Renal pelvis (tissue), 12 donors: ENCODE measurements at places on chromosomes 7 and 10. TPM values are rescaled to one million over a fixed set of nuclear protein-coding genes. Genes with fewer than 3 reads are reported as not detected.

DNA sequence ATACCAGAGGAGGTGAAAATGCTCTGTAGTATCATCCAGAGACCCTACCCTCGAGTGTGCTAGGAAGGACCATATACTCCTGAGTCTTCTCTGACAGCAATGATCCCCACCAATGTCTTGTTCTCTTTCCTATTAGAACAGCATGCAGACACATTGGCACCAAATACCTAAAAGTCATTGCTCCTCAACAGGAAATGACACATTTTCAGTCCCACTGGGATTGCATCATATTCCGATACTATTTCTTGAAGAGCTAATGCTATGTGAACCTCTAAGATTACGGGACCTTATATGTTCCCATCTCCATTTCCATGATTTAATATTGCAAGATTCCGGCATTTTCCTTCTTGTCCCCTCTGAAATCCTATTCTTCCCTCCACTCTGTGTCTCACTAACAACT is 177.4 kb downstream of the NRP1 start:
- DNase-seq, result no peak

GRCh38 chr7:104643587-104644217 is 315.3 kb downstream of the LHFPL3 start:
- peak; percentile 20 for DNase-seq

DNA sequence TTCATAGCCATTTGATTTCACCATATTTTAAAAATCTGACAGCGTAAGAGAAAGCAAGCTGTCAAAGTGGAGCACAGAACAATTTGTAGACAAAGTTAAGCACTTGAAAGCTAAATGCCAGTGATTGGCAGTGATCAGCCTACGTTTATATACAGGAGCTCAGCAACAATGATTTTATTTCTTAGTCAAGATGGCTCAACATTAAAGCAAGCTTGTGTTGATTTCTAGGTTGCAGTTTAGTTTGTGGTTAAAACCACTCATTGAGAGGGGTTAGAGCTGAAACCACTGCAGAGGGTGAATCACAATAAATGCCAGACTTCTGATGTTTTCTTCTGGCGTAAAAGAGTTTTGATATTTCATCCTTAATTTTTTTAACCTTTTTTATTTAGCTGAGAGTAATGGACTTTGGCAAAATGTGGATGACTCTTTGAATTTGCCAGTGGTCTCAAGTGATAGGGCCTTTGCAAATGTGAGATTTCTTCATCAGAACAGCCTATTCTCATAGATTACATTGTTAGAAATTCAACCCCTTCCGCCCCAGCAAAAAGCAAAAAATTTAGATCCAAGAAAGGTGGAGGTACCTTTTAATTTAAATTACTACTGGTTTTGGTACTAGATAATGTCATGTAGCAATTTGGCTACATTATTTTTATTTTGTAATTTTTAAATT is 73.8 kb downstream of the SHOC2 start:
- DNase-seq, result no peak

DNA sequence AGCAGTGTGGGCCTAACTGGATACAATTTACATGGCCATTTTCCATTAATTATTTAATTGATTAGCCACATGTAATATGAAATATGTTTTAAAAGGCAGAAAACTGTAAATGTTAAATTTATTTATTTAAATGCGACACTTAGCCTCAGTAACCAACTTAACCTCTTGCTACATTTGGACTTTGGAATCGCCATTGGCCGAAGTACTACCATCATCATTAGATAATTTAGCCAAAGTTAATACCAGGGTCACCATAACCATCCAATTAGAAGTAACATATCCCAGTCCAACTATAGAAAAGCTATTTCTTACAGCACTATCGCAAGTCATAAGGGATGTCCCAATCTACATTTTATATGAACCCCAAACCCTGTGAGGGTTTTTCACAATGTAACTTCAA is 558.6 kb upstream of the IGFBP3 start:
- DNase-seq, result no peak

- no peak for DNase-seq
These were observed 145.0 kb upstream of the CALCR start for GRCh38 chr7:93719546-93719945.

DNA sequence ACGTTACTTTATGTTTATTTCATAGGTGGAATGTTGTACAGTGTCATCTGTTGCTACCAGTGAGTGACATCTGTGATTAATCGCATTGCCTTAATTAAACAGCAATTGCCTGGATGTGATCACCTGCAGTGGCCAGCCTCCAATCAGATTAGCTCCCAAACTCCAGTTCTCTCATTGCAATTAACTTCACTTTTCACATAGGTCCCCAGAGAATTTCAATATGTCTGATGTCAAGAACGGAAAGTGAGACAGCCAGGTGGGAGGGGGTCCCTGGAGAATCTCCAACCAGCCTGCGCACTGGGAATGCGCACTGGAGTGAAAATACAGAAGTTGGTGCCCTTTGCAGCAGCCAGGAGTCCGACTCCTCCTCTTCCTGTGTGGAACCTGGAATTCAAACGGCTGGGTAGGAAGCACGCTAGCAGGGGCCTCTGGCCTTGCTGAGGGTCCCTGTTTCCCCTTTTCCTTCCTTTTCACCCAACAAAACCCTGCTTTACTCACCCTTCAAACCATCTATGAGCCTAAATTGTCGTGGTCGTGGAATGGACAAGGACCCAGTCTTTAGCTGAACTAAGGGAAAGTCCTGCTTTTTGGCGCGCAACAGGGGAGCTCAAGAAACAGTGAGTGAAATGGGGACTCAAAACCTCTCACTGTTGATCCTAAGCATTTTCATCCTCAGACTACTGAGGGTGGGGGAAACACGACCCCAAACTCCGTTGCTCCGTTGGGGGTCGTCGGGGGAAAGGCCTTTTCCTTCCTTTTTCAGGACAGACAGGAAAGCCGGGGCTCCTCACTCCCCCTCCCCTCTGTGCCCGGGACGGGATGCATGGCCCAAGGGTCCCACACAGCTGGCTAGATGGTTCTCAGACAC is 1355.5 kb upstream of the LRRTM3 start:
- peak; percentile 78 for DNase-seq

DNA sequence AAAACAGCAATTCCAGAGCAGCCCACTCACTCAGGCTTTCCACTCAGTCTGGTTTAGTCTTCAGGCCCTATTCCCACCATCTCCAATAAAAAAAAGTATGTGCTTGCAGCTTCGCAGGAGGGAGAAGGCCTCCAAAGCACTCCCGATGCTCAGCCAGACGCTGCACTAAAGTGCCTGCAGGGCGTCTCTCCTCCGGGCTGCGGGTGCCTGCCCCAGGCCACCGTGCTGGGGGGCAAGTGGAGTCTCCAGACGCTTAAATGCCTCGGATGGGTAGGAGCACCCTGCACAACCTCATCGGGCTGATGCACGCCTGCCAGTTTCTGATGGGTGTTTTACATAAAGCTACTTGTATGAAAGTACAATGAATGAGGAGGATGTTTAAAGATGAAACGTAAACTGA is 31.3 kb upstream of the NCAPG2 start:
- no peak for DNase-seq

DNA sequence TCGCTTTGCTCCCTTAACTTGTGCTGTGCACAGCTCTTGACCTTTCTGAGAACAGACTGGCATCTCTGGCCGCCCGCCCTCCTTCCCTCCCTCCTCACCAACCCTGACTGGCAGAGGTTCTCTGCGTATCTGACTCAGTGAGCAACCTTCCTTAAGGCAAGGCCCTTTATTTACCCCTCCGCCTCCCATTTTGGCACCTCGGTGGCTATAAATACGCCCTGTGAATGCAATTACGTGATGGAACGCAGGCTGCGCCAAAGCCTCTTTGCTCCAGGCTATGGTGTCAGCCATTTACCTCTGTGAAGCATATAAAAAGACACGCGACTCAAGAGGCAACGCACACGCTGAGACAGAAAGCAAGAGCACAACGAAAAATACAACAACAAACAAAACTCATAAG is 764.3 kb downstream of the SUGCT start:
- no peak for DNase-seq

GRCh38 chr7:4472728-4473127 is 209.4 kb upstream of the FOXK1 start:
- DNase-seq, result peak; percentile 5

DNA sequence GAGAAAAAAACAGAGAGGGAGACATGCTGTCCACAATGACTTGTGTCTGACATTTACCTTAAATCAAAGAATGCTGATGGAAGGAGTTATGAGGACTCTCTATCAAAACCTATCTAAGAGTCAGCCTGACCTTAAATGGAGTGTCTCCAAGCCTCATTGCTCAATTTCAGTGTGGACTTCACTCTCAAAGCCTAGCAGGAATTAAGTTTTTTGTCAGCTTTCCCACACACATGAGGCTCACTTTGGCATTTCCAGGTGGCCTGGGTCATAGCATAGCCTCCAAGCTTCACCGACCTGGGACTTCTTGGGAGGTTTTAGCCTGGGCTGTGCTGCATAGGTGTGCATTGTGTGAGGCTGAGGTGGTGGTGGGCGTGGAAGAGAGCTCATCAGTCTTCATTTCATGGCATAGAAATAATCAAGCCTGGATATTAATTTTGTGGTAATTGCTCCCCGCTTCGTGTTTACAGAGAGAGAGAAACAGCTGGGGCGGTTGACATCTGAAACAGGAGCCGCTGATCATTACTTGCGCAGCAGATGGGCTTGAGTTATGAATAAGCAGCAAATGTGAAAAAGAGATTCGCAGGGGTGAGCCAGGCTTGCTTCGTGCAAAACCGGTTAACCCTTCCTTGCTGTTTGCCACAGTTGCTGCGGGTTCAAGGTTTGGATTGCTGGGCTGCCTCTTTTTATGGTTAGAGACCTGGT is 647.8 kb downstream of the INHBA start:
- no peak for DNase-seq

- no peak for DNase-seq
These were observed 26.3 kb upstream of the FAM13C start for GRCh38 chr10:59388671-59388976.

- DNase-seq, result no peak
These were observed 263.8 kb upstream of the ZNF32 start for GRCh38 chr10:43912469-43912868.

DNA sequence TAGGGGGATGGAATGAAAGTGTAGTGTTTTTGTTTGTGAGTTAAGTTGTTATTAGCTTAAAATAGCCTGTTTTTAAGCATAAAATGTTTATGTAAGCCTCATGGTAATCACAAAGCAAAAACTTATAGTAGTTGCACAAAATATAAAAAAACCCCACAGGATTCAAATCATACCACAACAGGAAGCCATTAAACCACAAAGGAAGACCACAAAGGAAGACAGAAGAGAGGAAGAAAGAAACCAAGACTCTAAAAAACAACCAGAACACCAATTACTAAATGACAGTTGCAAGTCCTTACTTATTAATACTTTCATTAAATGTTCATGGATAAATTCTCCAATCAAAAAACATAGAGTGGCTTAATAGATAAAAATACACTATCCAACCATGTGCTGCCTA is 63.6 kb downstream of the ANKRD7 start:
- no peak for DNase-seq

DNA sequence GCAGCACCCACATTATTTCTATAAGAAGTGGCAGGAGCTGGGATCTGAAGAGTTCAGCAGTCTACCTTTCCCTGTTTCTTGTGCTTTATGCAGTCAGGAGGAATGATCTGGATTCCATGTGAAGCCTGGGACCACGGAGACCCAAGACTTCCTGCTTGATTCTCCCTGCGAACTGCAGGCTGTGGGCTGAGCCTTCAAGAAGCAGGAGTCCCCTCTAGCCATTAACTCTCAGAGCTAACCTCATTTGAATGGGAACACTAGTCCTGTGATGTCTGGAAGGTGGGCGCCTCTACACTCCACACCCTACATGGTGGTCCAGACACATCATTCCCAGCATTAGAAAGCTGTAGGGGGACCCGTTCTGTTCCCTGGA is 874 bp upstream of the RBP3 start:
- DNase-seq, result no peak

DNA sequence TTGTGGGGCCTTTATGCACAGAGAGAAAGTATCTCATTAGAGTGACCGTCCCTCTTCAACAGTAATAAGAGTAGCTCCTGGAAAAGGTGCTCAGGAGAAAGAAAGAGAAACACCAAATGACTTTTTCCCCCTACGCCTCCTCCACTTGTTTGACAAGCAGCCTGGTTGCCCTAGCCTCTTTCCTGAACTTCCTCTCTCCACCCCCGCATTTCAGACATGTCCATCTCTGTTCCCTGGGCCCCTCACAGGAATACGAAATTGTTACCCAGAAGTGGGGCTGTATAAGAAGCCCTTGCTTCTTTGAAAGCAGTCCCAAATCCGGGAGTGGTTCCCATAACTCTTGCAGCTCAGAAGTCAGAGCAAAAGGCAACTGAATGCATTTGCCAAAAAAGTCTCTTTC is 119.6 kb upstream of the ADO start:
- DNase-seq, result no peak

- peak; percentile 35 for DNase-seq
These were observed 712.8 kb downstream of the PARD3 start for GRCh38 chr10:34102237-34102673.

DNA sequence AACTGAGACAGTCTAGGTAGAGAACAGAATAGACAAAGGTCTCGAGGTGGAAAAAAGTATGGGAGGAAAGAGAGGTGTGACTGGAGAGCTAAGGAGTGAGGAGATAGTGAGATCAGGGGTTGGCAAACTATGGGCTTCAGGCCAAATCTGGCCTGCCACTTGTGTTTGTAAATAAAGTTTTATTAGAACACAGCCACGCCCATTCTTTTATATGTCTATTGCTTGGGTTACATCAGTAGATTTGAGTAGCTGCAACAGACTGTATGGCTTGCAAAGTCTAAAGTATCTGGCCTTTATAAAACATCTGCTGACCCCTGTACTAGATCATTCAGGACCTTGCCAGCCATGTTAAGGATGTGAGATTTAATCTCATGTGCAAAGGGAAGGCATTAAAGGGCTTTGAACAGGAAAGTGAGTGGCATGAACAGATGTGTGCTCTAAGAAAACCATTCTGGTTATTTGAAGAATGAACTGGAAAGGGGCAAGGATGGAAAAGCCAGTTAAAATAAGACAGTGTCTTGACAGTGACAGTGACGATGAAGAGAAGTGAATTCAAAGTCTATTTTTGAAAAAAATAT is 240.3 kb downstream of the RNLS start:
- DNase-seq, result no peak

- DNase-seq, result no peak
These were observed 607 bp upstream of the GGCT start for GRCh38 chr7:30505174-30505697.

GRCh38 chr10:78804411-78805032 is 264.2 kb upstream of the ZMIZ1 start:
- DNase-seq, result no peak

- no peak for DNase-seq
These were observed 287.6 kb downstream of the TWIST1 start for GRCh38 chr7:18829858-18830285.

GRCh38 chr7:20032741-20033140 is 184.4 kb downstream of the MACC1 start:
- no peak for DNase-seq

- DNase-seq, result no peak
These were observed 56.8 kb upstream of the OCM2 start for GRCh38 chr7:98046816-98047215.

GRCh38 chr7:151697942-151698341 is 178.2 kb upstream of the RHEB start:
- DNase-seq, result no peak

- DNase-seq, result no peak
These were observed 5.0 kb upstream of the FUOM start for GRCh38 chr10:133362846-133363245.

Gene HOXA3
- 39.5 TPM for polyA plus RNA-seq

Gene GIMAP1
- polyA plus RNA-seq, result 2.3 TPM

Gene TRIM73
- polyA plus RNA-seq, result 6.7 TPM

Gene PRKG1
- 11.3 TPM for polyA plus RNA-seq

Gene REEP3
- polyA plus RNA-seq, result 26.3 TPM

Gene PIK3AP1
- polyA plus RNA-seq, result 4.4 TPM

Gene LIPJ
- polyA plus RNA-seq, result 0.10 TPM

Gene PTF1A
- polyA plus RNA-seq, result not detected

Gene TAF6
- polyA plus RNA-seq, result 69.2 TPM

Gene AGMO
- 0.84 TPM for polyA plus RNA-seq

Gene MLXIPL
- 7.3 TPM for polyA plus RNA-seq

Gene LRRC61
- 25.1 TPM for polyA plus RNA-seq

Gene SCIN
- polyA plus RNA-seq, result 144 TPM
